ENCODE measurements at places on chromosomes 13 and 19. TPM values are rescaled to one million over a fixed set of nuclear protein-coding genes. Genes with fewer than 3 reads are reported as not detected.

The PTH2 gene
- not detected for total RNA-seq

The COX7A1 gene
- total RNA-seq = not detected

The ETFB gene
- total RNA-seq = 397 TPM

DNA sequence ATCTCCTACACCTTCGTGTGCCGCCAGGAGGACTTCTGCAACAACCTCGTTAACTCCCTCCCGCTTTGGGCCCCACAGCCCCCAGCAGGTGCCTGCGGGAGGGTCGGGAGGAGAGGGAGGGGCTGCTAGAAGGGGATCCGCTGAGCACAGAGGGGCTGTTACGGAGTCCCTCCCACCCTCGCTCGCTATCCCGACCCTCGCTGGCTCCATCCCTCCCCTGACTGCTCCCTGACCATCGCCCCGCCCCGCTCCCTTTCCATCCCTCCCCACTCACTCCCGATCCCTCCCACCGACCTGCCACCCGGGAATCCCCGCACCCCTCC is 780 bp downstream of the CD177 start:
- DNase-seq = no peak

DNA sequence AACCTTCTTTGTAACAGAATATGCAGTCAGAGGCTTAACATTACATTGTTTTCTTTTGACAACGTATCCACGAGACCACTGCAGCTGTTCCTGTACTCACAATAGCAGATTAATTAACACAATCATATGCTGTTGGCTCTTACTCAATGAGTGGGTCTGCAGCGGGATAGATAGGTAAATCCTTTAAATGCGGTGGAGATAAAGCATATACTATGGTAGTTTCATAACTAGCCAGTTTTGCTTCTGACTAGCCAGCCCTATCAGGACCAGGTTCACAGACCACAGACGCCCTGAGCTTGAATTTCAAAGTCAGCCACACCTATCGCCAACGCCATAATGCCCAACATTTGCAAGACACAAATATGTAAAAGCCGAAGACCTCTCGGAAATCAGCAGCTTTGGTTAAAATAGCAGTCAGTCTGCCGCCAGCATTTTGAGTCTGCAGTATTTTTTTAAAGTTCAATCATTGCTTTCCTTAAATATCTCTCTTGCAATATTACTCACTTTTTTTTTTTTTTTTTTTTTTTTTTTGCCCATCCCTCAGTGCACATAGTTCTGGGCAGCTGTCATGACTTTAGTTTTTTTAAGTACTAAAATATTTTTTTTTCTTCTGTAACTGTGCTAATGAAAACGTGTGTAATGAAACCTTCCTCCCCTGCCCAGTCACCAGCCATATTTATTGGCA is 120.5 kb downstream of the ZNF536 start:
- no peak for DNase-seq

GRCh38 chr13:96958286-96958891 is 35.9 kb downstream of the OXGR1 start:
- peak; percentile 14 for DNase-seq

GRCh38 chr13:91817250-91817649 is 418.8 kb downstream of the GPC5 start:
- DNase-seq = peak; percentile 25

- no peak for DNase-seq
These were observed 29.0 kb downstream of the CARS2 start for GRCh38 chr13:110676595-110677587.

- DNase-seq = no peak
These were observed 28.0 kb downstream of the ZNF175 start for GRCh38 chr19:51599084-51599483.

- DNase-seq = no peak
These were observed 12.8 kb downstream of the PDE4A start for GRCh38 chr19:10433131-10433536.
